Effector memory CD4-positive, alpha-beta T cell (primary cell): ENCODE measurements at places on chromosomes 11 and 22.

DNA sequence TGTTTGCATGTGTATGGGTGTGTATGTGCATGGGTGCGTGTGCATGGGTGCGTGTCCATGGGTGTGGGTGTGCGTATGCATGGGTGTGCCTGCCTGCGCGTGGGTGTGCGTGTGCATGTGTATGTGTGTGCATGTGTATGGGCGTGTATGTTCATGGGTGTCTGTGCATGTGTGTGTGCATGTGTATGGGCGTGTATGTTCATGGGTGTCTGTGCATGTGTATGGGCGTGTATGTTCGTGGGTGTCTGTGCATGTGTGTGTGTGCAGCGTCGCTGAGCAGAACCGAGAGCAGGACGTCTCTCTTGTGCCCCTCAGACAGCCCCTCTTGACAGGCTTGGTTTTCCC, 13.9 kb downstream of the IL17REL start:
- DNase-seq = no peak

- DNase-seq = no peak
These were observed 1.1 kb downstream of the GLYAT start for GRCh38 chr11:58730507-58731089.

DNA sequence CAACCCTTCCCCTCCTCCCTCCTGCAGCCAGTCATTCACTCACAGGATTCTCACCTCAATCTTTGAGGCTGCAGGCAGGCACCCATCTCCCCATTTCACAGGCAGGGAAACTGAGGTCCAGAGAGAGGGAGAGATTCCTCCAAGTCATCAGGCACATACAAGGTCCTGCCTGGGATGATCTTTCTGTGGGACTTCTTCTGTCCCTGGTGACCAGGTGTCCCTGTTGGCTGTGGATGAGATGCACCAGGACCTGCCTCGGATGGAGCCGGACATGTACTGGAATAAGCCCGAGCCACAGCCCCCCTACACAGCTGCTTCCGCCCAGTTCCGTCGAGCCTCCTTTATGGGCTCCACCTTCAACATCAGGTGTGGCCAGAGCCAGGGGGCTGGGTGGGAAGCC, 7.8 kb downstream of the FTH1 start:
- DNase-seq = no peak

DNA sequence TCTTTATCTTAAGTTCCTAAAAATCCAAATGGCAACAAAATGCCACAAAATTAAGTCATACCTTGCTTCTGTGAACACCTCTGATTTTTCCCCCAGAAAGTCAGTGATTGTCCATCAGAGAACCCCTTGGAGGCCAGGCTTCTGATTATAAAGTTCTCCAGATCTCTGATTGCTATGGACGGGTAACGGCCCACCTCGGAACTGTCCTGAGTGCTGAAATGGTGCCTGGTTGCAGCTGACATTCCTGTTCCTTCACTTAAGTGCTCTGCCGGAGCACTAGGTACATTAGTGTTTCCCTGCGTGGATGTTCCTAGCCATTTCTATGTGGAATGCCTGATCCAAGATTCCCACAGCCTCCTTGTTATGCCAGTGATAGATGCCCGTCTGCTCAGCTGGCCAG, 85.0 kb downstream of the CHST1 start:
- no peak for DNase-seq
